ENCODE measurements at places on chromosomes 4 and X.
A peak's percentile ranks its signal among the peaks of the same experiment; 100 is the strongest.

- DNase-seq = peak; percentile 3
Observed at GRCh38 chr4:159549098-159549518, 446.2 kb downstream of the RAPGEF2 start.

DNA sequence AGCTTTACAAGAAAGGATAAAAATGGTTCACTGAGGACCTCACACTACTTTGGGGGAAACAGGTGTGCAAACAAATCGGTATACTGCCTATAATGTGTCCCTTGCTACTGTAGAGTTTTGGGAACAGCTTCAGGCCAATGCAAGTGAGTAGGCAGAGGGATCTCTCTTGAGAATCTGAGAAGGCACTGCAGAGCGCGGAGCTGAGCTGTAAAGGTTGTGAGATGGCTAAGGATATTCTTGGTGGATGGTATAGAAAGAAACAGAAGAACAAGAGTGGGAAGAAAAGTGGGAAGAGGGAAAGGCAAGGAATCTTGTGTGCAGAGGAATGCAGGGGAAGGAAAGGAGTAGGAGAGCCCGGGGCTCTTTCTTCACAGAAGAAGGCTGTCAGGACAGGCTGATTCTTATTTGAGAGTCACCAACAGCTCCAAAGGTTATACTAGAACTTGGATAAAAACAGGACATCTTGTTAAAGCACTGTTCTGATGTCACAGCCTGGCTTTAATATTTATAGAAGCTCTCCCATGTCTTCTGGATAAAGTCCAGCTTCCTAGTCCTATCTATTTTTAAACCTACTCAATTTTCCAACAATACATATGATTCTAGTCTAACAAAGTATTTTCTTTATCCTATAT, 985.6 kb upstream of the HS3ST1 start:
- DNase-seq = no peak

DNA sequence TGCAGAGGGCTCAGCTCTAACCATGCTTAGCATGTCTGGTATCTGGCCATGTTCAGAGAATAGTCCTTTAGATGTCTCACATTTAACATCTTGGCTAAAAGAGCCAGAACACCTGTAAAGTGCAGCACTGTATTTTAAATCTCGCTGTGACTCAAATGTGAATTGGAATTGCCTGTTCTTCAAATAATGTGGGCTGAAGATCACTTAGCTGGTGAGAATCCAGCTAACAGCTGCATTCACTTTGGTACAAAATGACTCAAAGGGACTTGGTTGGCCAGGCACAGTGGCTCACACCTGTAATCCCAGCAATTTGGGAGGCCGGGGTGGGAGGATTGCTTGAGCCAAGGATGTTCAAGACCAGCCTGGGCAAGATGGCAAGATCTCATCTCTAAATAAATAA, 63.5 kb upstream of the PLAC8 start:
- DNase-seq = no peak

DNA sequence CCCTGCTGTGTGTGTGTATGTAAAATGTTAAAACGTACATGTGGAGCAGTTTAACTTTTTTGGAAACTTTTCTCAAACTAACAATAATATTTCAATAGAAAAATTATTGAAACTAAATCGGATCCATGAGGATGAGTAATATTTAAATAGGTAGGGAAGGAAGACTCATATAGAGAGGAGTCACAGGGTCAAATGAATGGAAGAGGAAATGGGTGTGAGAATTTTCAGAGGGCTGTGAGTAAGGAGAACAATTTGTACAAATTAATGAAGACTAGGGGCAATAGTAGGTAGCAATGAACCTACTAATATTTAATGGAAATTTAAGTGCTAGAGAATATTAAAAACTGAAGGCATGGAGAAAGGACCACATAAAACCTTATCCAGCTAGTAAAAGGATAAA, 290.7 kb upstream of the PCDH18 start:
- no peak for DNase-seq

- DNase-seq = peak; percentile 28
Observed at GRCh38 chr4:121370729-121371325, 10.0 kb downstream of the QRFPR start.

- DNase-seq = no peak
Observed at GRCh38 chr4:15964159-15964558, 1.2 kb upstream of the FGFBP2 start.

DNA sequence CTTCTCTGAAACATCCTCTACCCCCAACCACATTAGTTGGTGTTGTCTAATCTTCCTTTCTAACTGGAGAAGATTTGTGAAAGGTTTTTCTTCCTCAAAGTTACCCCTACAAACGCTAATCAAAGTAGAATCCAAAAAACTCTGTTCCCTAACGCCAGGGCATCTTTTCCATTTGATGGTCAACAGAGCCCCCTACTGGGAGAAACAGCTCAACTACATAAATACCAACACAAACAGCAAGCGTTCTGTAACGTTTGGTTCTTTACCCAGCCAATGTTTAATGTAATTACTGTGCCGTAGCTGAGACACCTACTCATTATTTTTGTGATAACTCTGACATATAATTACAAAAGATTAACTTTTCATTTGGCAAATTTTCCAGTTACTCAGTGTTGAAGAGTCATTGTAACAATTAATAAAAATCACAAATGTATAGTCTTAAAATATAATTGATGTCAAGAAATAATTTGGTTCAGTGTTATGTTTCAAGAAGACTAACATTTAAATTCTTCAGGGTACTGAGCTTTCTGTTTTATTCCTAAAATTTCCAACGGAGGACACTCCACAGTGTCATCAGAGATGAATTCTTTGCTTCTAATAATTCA, 94.9 kb upstream of the TBC1D9 start:
- DNase-seq = peak; percentile 42

DNA sequence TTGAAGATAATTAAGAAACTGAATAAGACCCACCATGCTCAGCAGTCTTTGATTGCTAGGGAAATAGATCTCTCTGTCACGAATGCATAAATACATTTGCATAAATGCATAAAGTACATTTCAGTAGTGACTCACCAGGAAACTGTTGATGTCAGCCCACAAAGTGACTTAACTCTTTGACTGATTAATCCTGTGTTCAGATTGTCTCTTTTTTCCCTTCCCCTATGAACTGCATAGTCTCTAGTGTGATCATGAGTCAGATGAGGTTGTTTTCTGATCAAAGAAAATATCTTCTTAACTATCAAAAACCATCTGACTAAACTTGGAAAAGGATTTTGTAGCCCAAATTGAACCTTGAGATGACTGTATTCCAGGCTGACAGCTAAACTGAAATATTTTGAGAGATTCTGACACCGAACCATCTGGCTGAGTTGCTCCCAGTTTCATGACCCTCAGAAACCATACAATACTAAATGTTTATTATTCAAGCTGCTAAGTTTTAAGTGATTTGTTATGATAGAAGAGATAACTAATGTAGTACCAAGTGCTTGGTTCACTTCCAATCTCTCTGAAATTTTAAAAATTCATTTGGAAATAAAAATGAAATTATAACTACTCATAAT, 1381.5 kb upstream of the AGA start:
- peak; percentile 3 for DNase-seq

DNA sequence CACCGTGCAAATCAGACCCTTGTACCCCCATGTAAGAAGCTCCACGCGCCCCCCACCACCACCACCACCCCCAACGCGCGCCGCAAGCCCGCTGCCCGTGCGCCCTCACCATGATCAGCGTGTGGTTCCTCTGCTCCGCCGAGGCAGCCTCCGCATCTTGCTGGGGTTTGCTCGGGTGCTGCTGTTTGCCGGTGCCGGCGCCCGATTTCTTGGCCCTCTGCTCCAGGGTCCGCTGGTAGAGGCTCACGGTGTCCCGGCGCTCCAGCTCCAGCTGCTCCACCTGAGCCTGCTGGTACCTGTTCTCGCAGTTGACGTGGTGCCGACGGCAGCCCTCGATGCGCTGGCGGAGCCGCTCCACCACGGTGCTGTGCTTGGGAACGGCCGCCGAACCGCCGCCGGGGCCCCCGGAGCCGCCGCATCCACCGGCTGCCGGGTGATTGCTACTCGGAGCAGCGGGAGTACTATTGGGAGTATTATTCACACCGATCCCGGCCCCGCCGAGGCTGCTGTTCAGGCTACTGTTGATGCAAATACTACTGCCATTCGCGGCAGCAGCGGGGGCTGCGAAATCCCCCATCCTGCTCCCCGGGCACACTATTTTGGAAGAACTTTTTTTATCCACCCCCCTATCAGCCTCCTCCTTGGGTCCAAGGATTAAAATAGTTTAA, 1.1 kb downstream of the MAML3 start:
- peak; percentile 44 for DNase-seq
